ENCODE measurements at places on chromosomes 4 and X.

DNA sequence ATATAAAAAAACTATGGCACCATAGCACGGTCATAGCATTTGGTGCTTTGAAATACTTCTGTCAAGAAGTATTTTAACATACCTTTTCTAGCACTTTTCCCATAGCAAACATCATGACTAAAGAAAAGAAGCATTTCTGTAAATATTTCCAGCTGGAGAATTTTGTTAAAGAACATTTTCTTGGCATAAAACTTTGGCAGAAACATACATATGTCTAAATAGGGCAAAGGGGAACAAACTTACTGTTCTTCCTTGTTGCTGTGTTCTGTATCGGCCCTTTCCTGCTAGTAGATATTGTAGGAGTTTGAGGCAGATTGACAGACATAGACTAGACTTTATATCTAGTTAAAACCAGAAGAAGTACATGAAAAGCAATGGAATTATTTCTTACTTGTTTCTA is 2368.5 kb downstream of the PCDH7 start:
- ATAC-seq: no peak
- H3K4me1 ChIP-seq: no peaks in the 10 kb centered on the region
- H3K27ac ChIP-seq: no peak overlapping the region
- no peaks in the 10 kb centered on the region for H3K27me3 ChIP-seq
- no peaks in the 10 kb centered on the region for H3K36me3 ChIP-seq

DNA sequence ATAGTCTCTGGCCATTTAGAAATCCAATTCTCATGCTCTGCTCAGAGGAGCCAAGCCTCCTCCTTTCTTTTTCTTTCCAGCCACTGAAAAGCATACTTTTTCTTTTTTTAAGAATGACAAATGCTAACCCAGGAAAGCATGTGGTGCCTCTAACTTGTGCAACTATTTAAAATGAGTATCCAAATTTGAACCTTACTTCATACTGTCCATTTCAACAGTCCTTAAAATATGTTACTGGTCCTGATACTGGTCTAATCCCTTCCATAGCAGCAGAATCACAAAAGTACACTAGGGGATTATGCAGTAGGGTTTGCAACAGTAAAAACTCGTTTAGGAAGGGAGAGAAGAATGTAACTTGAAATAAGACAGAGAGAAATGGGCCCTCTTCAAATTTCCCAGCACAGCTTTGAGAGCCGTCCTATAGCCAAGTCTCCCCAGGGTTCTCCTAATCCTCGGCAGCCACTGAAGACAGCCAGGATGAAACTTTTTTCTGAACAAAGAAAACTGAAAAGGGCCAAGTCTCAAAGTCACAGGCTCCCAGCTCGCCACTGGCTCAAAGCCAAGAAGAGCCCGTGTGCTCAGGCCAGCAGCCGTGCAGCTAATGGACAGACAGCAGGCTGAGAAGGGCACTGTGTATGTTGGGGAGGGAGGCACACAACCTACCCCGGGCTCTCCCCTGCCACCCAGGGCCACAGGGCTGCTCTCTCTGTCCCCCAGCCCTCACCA is 39.5 kb downstream of the GPC4 start:
- H3K4me1 ChIP-seq: peaks cover 2% of the 10 kb centered on the region
- no peak overlapping the region for H3K4me3 ChIP-seq
- H3K27me3 ChIP-seq: no peaks in the 10 kb centered on the region
- H3K27ac ChIP-seq: no peak overlapping the region

- H3K36me3 ChIP-seq: no peaks in the 10 kb centered on the region
- H3K27me3 ChIP-seq: no peaks in the 10 kb centered on the region
- no peak for ATAC-seq
- H3K27ac ChIP-seq: no peak overlapping the region
Observed at GRCh38 chr4:6071959-6072720, 53.9 kb upstream of the C4orf50 start.

GRCh38 chr4:142044271-142044670 is 407.9 kb downstream of the IL15 start:
- H3K27ac ChIP-seq: no peak overlapping the region
- no peaks in the 10 kb centered on the region for H3K27me3 ChIP-seq
- ATAC-seq: no peak
- no peaks in the 10 kb centered on the region for H3K36me3 ChIP-seq

GRCh38 chr4:170193496-170193895 is 103.7 kb upstream of the AADAT start:
- no peak overlapping the region for H3K4me3 ChIP-seq
- no peak overlapping the region for H3K27ac ChIP-seq
- no peak for ATAC-seq
- no peaks in the 10 kb centered on the region for H3K36me3 ChIP-seq

- no peak overlapping the region for H3K27ac ChIP-seq
- no peak overlapping the region for H3K4me3 ChIP-seq
- no peak for ATAC-seq
- peaks cover 7% of the 10 kb centered on the region for H3K36me3 ChIP-seq
- H3K4me1 ChIP-seq: peaks cover 16% of the 10 kb centered on the region
Observed at GRCh38 chr4:4501679-4502078, 40.2 kb downstream of the STX18 start.

- H3K27me3 ChIP-seq: no peaks in the 10 kb centered on the region
- ATAC-seq: peak; percentile 34
- H3K4me1 ChIP-seq: peaks cover 22% of the 10 kb centered on the region
- no peaks in the 10 kb centered on the region for H3K36me3 ChIP-seq
- peak overlapping the region; percentile 75 for H3K4me3 ChIP-seq
Observed at GRCh38 chr4:139014371-139015268, 961 bp upstream of the NOCT start.

DNA sequence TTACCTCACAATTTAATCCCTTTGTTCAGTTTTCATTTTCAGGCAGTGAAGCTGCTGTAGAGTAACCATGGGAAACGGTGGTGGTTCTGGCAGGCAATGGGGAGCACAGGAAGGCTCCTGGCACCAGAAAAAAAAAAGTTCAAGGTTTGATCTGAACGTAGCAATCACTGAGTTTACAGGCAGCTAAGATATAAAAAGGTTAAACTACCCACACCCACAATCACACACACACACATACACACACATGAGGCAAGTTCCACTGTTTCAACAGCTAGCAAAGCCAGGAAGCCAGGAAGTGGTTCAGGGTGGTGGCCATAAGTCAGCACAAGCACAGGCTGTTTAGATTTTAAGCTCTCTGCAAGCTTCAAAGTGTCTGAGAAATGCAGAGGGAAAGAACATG is at the start of gene SULT1B1:
Gene SULT1B1 (minus strand): TSS at position 166 of the 400 bp plus-strand sequence. CDS start 5,403 bp downstream, outside the sequence.
- H3K36me3 ChIP-seq: no peaks in the 10 kb centered on the region
- no peaks in the 10 kb centered on the region for H3K27me3 ChIP-seq

DNA sequence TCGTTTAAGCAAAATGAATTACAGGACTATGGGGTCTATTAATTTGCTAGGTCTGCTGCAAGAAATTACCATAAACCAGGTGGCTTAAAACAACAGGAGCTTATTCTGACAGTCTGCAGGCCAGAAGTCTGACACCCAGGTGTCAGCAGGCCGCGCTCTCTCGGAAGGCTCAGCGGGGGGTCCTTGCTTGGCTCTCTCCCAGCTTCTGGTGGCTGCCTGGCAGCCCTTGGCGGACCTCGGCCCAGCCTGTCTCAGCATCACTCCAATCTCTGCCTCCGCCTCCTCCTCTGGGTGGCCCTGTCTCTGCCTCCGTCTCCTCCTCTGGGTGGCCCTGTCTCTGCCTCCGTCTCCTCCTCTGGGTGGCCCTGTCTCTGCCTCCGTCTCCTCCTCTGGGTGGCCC is 580.5 kb upstream of the FAT1 start:
- H3K36me3 ChIP-seq: no peaks in the 10 kb centered on the region
- ATAC-seq: no peak
- H3K4me3 ChIP-seq: no peak overlapping the region
- no peak overlapping the region for H3K27ac ChIP-seq
- H3K27me3 ChIP-seq: no peaks in the 10 kb centered on the region

GRCh38 chrX:1434871-1435240 is 17.9 kb downstream of the ASMTL start:
- H3K27ac ChIP-seq: no peak overlapping the region
- H3K36me3 ChIP-seq: peaks cover 66% of the 10 kb centered on the region
- no peaks in the 10 kb centered on the region for H3K4me1 ChIP-seq
- no peaks in the 10 kb centered on the region for H3K27me3 ChIP-seq

DNA sequence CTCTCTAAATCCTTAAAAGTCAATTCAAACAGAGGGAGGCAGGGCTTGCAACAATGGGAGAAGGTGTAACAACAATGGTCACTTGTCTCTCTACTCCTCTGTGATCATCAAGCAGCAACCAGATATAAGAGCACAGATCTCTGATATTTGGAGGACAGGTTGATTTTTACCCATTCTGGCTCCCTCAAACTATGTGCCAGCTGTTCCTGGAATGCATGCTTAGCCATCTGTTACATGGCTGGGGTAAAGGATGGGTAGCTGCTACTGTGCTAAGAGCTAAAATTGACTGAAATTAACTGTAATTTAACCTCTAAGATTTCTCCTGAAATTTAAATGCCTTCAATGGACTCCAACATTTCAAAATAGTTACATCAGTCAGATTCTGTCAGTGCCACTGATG is 1459.9 kb downstream of the PCDH7 start:
- H3K4me3 ChIP-seq: no peak overlapping the region
- no peaks in the 10 kb centered on the region for H3K4me1 ChIP-seq
- no peaks in the 10 kb centered on the region for H3K36me3 ChIP-seq
- no peak for ATAC-seq

DNA sequence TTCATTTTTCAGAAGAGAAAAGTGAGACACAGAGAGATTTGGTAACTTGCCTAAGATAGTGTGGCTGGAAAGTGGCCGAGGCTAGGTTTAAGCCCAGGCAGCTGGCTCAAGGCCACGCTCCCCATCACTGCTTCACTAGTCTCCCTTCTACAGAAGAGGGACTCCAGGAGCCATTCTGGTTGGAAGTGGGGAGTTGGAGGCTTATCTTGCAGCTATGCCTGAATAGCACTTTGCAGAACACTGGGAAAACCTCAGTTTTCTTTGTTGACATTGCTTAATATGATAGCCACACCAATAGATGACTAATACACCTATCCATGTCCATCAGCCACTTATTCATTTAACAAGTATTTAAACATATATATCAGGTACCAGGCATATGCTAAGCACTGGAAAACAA is 18.5 kb downstream of the LRRC66 start:
- no peaks in the 10 kb centered on the region for H3K36me3 ChIP-seq
- H3K27me3 ChIP-seq: no peaks in the 10 kb centered on the region
- no peak for ATAC-seq
- H3K4me1 ChIP-seq: no peaks in the 10 kb centered on the region

- no peaks in the 10 kb centered on the region for H3K36me3 ChIP-seq
- no peak for ATAC-seq
- H3K4me1 ChIP-seq: no peaks in the 10 kb centered on the region
- peaks cover 10% of the 10 kb centered on the region for H3K27me3 ChIP-seq
Observed at GRCh38 chr4:147842573-147842972, 110.7 kb downstream of the ARHGAP10 start.

DNA sequence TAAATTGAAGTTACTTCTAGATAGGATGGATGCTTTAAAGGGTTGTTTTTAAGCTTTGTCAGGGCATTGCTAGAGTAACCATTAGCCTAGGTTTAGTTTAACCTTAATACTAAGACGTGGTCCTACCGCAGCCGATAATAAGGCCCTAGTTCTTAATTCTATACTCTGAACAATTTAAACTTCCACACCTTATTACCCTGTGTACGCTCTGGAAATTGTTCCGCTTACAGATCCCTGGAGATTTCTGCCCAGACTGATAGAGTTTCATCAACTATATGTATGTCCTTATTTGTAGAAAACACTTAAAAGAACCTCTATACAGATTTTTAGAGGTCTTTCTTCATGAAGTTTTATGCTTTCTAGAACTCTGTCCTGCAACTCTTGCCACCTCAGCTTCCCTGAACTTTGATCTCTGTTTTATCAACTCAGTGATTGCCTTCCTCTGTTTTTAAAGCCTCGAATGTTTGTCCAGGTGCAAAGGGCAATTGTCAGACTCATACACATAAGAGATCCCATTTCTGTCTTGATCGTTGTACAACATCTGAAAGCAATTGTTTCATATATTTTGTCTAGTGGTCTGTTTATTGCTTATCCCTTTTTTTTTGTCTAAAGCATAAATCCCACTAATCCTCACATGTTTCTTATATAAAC is 71.1 kb upstream of the VCX start:
- no peaks in the 10 kb centered on the region for H3K4me1 ChIP-seq
- H3K4me3 ChIP-seq: no peak overlapping the region
- ATAC-seq: no peak
- no peaks in the 10 kb centered on the region for H3K36me3 ChIP-seq
- no peaks in the 10 kb centered on the region for H3K27me3 ChIP-seq
- H3K27ac ChIP-seq: no peak overlapping the region

- H3K27ac ChIP-seq: no peak overlapping the region
- no peaks in the 10 kb centered on the region for H3K4me1 ChIP-seq
- H3K36me3 ChIP-seq: no peaks in the 10 kb centered on the region
- H3K4me3 ChIP-seq: no peak overlapping the region
- no peaks in the 10 kb centered on the region for H3K27me3 ChIP-seq
Observed at GRCh38 chr4:158181906-158182305, 9.1 kb upstream of the GASK1B start.

DNA sequence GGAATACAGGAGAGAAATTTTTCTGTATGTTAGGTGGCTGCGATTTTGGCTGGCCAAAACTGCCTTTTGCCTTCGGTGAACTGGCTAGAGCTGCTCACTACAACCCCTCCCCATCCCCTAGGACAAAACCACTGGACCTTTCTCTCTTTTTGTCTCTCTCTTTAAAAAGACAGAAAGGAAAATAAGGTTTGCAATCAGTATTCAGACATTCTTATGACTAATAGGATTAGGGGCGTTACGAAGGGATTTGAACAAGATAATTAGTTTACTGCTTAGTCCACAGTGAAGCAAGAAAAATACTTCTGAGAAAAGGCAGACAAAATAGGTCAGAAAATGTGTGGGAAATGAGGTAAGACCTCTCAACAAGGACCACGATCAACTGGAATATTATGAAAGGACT is 180.4 kb downstream of the SLIT2 start:
- H3K4me1 ChIP-seq: no peaks in the 10 kb centered on the region
- no peak overlapping the region for H3K27ac ChIP-seq
- ATAC-seq: no peak
- no peaks in the 10 kb centered on the region for H3K27me3 ChIP-seq

DNA sequence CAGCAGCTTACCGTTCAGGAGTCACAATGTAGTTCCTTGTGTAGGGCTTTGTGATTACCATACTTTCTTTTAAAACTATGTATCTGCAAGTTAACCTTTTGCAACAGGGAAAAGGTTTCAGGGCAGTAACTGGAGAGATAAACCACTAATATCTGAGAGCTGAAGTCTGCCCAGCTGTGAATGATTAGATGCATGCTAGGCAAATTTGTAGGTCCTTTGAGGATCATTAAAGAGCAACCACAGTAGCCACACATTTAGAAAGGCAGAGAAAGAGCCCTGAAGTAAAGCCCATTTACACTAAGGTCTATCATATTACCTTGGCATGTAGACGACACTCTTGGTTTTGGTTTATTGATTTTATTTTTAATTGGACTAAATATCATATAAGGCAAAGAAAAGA is 60.0 kb downstream of the ATP8A1 start:
- no peaks in the 10 kb centered on the region for H3K27me3 ChIP-seq
- peaks cover 7% of the 10 kb centered on the region for H3K4me1 ChIP-seq
- no peak overlapping the region for H3K4me3 ChIP-seq
- no peaks in the 10 kb centered on the region for H3K36me3 ChIP-seq
- no peak for ATAC-seq
- H3K27ac ChIP-seq: no peak overlapping the region

- H3K27me3 ChIP-seq: no peaks in the 10 kb centered on the region
- H3K4me3 ChIP-seq: no peak overlapping the region
- no peaks in the 10 kb centered on the region for H3K36me3 ChIP-seq
- H3K4me1 ChIP-seq: no peaks in the 10 kb centered on the region
Observed at GRCh38 chr4:16663732-16664131, 234.7 kb downstream of the LDB2 start.

Measured in stimulated activated memory B cell treated with anti-CD40 and anti-IgM and Interleukin-4, amounts not matched to agents 10 μg/mL and 1 μg/mL and 100 μg/mL, for 72 hours (primary cell).